ENCODE measurements at places on chromosomes 2 and 18.

- no peak for DNase-seq
Observed at GRCh38 chr2:227477291-227477690, 5.3 kb downstream of the AGFG1 start.

GRCh38 chr18:46705521-46705920, 48.5 kb upstream of the LOXHD1 start:
- peak; percentile 73 for DNase-seq

GRCh38 chr2:155372969-155373368, 674.5 kb downstream of the KCNJ3 start:
- DNase-seq, result no peak

GRCh38 chr18:65942854-65943253, 192.0 kb downstream of the CDH7 start:
- no peak for DNase-seq

GRCh38 chr2:85705680-85706039, 11.5 kb downstream of the GNLY start:
- no peak for DNase-seq

- DNase-seq, result peak; percentile 86
Observed at GRCh38 chr2:55133467-55134315, 83.4 kb upstream of the RTN4 start.

All from ELF-1 (cell line).